ENCODE measurements at places on chromosomes 2 and 18.

DNA sequence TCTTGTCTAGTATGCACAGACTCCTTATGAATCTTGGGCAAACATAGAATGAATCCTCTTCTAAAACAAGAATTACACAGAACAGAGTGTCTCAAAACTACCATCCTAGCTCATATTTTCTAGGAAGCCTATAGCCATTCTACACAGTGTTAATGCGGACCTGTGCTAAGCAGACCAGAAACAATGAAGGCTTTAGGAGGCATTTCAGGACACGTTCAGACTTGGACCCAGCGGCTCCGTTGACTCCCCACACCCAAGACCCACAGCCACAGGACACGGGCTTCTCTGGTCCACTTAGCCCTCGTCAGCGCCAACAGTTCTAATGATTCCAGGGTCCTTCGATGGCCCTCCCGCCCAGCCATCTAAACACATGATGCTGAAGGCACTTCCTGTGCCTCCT is 182.2 kb downstream of the BCL11A start:
- no peak for DNase-seq

GRCh38 chr2:37892436-37893114 is 32.5 kb upstream of the RMDN2 start:
- no peak for DNase-seq

GRCh38 chr2:175676813-175677212 is 325.3 kb downstream of the LNPK start:
- no peak for DNase-seq

DNA sequence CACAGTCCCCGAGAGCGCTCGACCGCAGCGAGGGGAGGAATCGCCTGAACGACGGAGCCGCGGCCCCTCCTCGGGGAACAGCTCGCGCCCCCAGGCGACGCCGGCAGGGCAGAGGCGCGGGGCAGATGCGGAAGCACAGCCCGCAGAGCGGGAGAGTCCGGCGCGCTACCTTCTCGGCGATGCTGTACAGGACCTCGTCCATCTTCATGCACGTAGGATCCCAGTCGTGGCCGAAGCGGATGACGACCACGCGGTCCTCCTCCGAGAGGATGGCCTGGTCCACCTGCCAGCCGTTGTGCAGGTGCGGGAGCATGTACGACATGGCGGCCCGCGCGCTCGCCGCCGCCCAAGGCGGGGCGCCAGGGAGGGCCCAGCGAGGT is 302 bp downstream of the TXNL4A start:
- DNase-seq: no peak

Data from GM04503 (cell line).